ENCODE measurements at places on chromosomes 1 and 21.

DNA sequence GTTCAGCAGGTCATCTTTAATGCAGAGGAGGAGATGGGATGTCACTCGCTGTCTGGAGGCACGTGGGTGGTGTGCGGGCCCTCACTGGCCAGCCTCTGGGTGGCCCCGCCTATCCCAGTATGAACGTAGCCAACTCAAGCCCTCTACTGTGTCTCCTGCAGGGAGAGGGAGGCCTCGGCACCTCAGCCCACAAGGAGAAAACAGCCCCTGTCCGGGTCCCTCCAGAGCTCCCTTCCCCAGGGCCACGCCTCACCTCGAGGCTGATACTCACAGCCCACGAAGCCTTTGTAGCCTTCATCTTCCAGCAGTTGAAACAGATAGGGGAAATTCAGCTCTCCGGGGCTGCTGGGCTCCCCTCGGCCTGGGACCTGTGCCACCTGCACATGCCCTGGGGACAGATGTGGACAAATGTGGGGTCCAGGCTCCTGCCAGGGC, 2.6 kb downstream of the HYI start:
- DNase-seq = no peak

GRCh38 chr1:78156805-78157521, 111.2 kb downstream of the GIPC2 start:
- no peak for DNase-seq

GRCh38 chr1:247747616-247748015, 325 bp downstream of the OR14A2 start:
- no peak for DNase-seq

DNA sequence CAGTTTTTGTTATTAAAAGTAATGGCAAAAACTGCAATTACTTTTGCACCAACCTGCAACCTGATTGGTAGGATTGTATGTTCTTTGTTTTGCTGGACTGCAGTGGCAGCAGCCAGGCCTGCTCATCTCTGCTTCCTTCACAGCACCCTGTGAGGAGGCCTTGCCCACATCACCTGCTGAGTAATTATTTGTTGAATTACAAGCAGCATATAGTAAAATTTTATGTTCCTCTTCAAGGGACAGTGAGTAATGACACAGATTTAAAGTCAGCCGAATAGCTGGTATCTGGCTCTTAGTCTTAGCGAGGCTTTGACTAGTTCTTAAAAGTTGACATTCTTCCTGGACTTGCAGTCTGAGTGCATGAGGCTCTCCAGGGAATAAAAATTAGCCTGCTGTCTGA, 435.1 kb downstream of the PRDM2 start:
- no peak for DNase-seq

GRCh38 chr1:4213366-4213973, 313.4 kb upstream of the C1orf174 start:
- no peak for DNase-seq

- no peak for DNase-seq
These were observed 30.6 kb upstream of the NEK7 start for GRCh38 chr1:198125995-198126735.

- no peak for DNase-seq
These were observed 956 bp downstream of the URB2 start for GRCh38 chr1:229627003-229627402.
